ENCODE measurements at places on chromosomes 3 and 15.

GRCh38 chr15:66502491-66502890 is 2.2 kb downstream of the RPL4 start:
- DNase-seq = no peak

DNA sequence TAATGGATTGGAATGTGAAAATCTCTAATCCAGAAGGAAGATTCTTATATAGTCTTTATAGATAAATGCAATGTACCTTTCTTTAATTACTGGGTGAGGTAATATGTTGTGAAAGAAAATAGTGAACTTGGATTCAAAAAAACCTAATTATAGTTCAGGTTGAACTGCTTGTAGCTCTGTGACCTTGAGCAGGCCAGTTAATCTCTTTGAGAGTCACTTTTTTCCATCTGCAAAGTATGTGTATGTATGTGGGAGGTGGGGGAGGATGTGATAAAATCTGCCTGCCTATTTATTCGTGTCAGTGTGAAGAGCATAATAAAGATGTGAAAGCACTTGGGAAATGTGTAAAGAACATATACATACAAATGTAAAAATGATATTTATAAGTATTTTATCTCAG is 34.4 kb downstream of the GLCE start:
- no peak for DNase-seq

GRCh38 chr15:62887113-62887570 is 155.4 kb upstream of the TPM1 start:
- no peak for DNase-seq

GRCh38 chr15:101113114-101114005 is 138.5 kb downstream of the CHSY1 start:
- no peak for DNase-seq

GRCh38 chr3:97971679-97972567 is at the start of gene RIOX2:
RIOX2 (minus strand) TSS chr3:97972431; CDS start chr3:97967593, 4,838 bp downstream.
- no peak for DNase-seq

DNA sequence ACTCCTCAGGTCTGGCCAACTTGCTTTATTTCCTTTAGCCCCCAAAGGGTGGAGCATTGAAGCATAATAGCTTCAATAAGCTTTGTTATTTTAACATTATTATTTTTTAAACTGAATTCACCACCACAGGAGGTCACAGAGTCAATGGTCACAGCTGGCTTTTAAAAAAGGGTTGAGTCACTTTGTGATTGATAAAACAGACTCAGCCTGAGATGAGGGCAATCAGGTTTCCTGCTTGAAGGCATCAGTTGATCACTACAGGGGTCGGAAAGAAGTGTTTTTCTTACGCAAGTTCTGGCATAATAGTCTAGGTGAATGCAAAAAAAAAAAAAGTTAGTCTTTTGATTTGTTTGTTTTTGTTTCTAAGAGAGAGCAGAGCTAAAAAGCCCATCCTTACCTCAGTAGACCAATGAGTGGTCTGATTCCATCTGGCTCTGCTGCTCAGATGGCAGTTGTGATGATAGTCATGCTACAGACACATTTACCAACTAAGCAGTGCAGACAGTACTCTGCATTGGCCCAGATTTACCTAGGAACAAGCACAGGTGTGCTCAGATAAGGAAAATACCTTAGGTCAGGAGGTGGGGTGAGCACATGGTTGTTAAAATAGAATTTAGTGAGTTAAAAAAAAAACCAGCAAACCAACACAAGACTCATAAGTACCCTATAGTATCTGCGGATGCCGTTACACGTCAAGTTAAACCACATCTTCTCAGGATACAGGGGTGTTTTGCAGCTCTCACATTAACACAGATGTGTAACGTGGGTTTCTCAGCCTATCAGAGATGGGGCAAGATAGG is 22.6 kb downstream of the ZNF80 start:
- DNase-seq = no peak

DNA sequence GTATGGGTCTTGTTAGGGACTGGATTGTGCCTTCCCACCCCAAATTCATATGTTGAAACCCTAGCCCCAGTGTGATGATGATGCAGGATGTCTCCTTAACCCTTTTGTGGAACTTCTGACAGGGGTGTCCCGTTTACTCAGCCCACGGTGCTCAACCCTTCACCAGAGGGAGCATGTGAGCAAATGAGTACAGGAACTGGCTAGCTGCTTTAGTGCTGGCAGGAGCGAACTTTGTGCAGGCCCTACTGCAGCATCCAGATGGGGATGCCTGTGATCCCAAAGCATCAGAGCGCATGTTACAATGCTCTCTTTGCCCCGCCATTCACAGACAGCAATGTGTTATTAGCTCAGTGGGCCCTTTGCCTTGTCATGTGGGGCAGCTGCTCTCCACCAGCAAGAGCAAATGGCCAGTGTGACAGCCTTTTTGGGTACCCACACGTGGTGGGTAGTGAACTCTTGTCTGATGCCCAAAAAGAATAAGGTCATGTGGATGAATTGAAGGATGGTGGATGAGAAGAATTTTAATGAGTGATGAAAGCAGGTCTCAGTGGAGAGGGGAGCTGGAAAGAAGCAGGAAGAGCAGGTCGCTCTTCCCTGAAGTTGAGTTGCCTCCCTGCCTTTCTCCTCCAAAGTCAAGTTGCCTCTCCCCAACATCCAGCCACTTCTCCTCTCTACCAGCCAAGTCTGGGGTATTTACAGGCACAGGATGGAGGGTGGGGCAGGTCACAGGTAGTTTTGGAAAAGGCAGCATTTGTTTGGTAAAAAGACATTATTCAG is 63.3 kb upstream of the STRIT1 start:
- DNase-seq = no peak

GRCh38 chr3:134392336-134392983 is 18.2 kb upstream of the AMOTL2 start:
- no peak for DNase-seq

DNA sequence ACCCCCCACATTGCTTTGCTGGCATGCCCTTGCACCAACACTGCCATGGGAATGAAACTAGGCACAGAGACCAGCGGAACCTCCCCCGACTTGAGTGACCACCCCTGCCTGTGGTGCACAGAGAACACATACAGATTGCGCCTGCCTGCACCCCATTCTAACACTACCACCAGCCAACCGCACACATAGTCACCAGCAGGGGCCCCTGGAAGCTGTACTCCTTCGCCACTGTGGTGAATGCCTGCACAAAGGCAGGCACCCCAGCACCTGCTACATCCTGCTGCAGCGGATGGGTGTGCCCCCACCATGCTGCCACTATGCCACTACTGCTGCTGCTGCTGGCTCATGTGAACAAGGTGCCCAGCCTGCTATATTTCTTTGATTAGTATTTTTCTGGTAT is 27.4 kb upstream of the DNAAF4 start:
- no peak for DNase-seq

DNA sequence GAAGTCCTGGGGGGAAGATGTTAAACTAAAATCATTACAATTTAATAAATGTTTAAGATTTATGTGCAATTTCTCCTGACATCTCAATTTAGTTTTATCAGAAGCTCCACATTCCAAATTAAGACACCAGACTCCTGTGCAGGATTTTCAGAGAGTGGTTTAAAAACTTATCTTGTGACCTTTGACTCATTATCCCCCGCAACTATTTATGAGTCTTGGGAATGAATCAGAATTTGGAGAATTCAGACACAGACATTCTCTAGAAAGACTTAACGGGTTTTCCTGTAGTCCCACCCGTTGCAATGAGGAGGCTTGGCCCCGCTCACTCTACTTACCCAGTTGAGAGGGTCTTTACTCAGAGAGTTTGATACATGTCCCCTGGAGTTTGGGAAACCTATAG is 7.1 kb downstream of the OR5K2 start:
- no peak for DNase-seq

DNA sequence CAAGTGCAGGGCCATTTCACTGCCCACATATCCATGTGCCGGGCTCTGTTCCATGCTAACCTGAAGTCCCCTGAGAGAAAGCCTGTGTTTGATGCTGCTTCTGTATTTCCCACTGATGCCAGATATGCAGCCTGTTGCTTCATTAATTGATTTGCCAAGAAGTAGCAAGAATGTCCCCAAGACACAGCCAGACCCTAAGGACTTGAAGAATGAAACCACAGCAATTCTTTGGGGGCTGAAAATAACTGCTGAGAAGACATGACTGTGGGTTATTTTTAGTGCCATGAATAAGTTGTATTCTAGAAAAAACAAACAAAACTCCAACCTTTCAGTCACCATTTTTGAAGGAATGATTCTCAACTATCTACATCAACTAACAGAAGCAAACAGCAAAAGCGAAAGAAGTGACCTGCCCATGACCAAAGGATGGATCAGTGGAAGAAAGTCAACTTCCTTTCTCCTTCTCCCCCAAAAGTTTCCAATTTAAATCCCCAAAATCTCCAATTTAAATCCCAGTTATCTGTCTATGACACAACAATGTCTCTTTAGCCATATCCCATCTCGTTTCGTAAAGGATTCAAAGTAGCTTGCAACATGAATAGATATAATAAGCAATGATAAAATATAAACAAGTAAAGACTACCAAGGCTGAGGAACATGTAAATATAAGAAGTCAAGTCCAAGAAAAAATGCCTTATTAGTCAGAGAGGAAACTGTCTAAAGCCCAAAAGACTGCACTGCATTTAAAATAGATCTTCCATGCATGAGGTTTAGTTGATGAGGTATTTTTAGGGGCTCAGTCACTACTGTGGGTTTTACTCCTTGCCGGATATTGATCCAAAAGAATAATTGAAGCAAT is 226.8 kb downstream of the DTWD1 start:
- no peak for DNase-seq

GRCh38 chr3:150255413-150255812 is 152.7 kb upstream of the TSC22D2 start:
- no peak for DNase-seq

GRCh38 chr3:31277582-31277981 is 255.1 kb upstream of the STT3B start:
- DNase-seq = no peak

DNA sequence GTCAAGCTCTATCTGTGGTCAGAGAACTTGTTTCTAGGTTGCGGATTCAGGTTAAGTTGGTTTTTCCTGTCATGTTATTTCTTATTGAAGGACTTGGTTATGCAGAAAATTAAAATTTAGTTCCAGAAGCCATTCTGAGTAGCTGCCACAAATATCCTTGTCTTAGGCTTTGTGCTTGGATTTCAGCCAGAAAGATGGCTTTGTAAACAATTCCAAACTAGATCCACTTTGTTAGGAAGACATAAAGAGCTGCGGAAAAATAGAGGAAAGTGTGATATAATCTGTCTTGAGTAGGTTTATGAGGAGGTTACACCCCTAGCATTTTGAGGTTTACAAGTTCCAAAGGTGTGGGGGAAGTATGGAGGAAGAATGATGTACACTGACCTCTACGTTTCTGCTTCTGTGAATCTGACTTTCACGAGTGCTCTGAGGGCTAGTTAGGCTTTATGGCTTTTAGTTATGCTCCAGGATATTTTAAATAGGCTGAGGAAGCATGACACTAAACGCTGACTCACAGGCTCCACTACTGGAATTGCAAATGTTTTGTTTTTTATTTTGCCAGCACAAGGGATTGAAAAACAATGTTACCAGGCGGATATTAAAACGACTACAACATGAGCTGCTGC is 46.3 kb upstream of the UTS2B start:
- DNase-seq = no peak

- DNase-seq = no peak
Observed at GRCh38 chr15:80536716-80537115, 132.5 kb downstream of the ARNT2 start.

- no peak for DNase-seq
Observed at GRCh38 chr3:189909573-189909972, 211.1 kb downstream of the P3H2 start.

GRCh38 chr15:63599401-63600000 is 2.3 kb downstream of the FBXL22 start:
- no peak for DNase-seq

- DNase-seq = no peak
Observed at GRCh38 chr15:80494756-80495155, 90.6 kb downstream of the ARNT2 start.

GRCh38 chr3:49476563-49476962 is 6.5 kb downstream of the DAG1 start:
- DNase-seq = no peak

DNA sequence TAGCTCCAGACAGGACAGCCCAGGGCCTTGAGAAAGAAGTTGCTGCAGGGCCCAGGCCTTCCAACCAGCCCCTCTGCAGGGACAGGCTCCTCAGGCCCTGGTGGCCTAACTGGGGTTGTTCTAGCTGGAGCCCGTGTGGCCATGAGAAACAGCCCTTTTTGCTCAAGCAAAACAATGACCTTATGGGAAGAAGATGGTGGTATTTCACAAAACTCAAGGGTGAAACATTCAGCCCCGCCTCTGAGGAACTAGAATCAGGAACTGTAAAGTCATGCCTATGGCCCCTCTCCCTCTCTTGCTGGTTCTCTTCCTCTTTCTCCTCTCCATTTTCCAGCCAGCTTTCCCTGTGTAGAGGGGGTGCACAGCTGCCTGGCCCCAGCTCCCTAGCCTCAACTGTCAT is 273.3 kb downstream of the RPLP1 start:
- DNase-seq = no peak

DNA sequence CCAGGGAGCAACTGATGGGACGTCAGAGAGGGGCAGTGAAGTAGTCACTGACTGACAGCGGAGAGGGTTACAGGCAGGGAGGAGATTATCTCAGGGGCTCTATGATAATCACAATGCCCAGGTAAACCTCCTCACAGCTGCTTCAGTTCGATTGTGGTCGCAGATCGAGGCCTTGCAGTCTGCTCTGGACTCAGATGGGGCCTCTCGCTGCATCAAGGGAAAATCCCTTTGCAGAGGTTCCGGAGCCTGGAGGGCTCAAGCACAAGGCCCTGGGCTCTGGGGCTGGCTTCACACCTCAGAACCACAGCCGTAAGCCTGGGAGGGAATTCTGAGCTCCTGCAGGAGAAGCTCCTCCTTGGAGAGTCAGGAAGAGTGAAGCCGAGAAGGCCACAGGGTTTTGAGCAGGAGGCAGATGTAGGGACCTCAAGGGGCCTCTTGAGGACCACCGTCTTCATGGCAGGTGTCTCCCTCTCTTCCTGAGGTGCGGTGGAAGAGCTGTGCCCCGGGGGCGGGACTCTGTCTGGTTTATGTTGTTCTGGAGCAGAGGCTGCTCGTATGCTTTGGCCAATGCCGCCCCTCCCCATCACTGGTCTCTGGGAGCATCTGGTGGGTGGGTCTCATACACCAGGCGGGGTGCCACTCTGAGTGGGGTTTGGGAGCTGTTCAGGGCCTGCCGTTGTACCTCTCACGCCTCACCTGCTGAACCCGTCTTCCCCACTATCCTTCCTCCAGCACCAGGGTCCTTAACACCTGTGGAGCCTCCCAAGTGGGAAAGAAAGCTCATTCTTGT is 19.5 kb upstream of the SNRPA1 start:
- DNase-seq = no peak

DNA sequence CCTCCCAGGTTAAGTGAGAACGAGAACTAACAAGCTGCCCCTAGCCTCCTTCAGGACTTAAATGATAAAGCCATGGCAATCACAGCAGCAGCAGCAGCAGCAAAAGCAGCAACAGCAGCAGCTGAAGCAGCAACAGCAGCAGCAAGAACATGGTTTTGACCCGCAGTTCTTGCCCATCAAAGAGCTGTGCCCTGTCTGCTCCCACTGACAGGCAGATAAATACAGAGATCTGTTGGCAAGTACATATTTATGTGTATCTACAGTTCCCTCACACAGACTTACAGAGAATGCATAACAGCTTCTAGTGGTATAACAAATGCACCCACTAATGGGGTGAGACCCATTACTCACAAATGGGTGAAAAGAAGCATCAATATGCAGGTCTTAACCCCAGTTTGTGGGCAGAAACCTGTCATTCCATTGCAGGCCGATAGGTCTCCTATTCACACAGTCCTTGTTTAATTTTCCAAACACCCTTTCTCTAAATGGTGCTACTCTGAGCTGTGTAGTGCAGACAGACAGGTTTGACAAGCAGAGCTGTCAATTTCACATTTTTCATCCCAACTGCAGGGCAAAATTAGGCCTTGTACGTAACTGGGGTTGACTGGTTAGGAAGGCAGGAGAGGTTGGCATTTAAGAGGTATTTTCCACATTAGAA is 316.3 kb downstream of the TIGIT start:
- no peak for DNase-seq

All from NCI-H187 treated with DMSO at 0.1 percent for 48 hours (cell line).